ENCODE measurements at places on chromosomes 16 and 17.

- DNase-seq, result no peak
Measured at GRCh38 chr16:67183-67791, 5.1 kb downstream of the RHBDF1 start.

DNA sequence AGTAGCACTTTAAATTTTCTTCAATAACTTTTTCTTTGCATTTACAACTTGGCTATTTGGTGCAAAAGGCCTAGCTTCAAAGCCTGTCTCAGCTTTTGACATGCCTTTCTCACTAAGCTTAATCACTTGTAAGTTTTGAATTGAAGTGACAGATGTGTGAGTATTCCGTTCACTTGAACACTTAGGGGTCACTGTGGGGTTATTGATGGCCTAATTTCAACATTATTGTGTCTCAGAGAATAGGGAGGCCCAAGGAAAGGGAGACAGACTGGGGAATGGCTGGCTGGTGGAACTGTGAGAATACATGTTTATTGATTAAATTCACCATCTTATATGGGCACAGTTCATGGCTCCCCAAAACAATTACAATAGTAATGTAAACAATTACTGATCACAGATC is 84.1 kb downstream of the TAOK1 start:
- DNase-seq, result no peak

DNA sequence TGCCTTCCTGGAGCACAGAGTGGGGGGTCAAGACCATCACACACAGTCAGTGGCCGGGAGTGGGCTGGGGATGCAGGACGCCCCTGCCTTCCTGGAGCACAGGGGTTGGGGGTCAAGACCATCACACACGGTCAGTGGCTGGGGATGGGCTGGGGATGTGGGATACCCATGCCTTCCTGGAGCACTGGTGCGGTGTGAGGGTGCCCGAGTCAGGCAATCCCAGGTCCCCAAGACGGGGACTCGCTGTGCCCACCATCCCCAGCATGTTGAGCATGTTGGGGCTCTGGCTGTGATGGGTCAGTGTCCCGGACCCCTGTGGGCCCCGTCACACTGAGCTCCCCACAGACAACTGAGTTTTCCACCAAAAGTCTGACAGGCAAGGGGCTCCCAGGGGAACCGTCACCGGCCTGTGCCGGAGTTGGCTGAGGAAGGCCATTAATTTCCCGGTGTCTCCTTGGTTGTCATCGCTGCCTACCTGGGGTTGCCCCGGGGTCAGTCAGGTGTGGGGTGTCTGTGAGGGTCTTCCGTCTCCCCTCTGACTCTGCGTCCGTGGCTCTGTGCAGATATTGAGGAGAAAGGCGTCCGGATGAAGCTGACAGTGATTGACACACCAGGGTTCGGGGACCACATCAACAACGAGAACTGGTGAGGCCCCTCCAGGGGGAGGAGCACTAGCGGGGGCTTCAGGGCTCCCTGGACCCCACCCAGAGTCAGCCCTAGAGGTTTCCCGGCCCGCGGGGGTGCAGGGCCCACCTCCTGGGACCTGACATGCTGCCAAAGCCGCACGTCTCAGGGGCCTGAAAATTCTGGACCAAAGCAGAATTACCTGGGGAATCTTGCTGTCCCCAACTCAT is 347.1 kb downstream of the SEC14L1 start:
- DNase-seq, result no peak

DNA sequence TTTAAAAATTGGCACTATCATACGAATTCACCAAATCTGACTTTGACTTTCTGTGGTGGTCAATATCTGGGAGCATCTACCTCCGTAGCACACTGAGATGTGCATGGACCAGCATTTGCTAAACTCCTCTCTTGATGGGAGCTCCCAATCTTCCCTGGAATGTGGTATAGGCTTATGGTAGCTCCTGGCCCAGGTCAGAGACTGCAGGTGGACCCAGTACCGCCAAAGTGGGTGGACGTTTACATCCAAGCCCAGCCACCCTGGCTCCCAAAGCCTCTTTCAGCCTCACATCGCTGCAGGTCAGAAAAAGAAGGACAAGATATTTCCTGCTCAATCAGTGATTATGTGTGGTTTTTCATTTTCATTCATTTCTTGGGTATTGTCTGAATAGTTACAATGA is 43.1 kb upstream of the NKD1 start:
- DNase-seq, result no peak

DNA sequence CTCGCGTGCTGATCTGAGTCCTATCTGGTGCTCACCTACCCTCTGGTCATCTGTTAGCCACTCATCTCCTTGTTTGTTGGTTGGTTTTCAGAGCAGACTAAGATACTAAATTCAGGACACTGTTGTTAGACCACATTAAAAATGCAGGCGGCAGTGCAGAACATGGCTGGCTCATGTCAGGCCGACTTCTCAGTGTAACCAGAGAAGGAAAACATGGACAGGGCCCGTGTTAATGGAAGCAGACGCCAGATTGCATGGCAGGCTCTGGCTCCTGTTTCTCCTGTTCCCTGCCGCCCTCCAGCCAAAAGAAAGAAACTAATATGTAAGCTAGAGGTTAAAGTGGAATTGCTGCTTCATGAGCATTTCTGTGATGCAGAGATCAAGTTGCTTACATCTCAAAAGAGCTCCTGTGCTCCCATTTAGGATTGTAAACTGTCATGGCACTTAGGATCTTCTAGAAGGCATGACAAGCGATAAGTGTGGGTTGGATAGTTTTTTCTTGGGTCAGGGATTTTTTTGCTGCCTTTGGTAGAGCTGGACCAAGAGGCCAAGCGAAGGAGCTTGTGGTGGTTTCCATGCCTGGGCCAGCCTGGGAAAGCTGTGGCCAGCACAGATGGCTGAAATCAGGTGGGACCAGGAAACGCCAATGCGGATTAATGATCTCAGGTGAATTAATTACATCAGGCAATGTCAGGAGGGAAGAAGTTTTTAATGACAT is 56.1 kb downstream of the YPEL2 start:
- no peak for DNase-seq

DNA sequence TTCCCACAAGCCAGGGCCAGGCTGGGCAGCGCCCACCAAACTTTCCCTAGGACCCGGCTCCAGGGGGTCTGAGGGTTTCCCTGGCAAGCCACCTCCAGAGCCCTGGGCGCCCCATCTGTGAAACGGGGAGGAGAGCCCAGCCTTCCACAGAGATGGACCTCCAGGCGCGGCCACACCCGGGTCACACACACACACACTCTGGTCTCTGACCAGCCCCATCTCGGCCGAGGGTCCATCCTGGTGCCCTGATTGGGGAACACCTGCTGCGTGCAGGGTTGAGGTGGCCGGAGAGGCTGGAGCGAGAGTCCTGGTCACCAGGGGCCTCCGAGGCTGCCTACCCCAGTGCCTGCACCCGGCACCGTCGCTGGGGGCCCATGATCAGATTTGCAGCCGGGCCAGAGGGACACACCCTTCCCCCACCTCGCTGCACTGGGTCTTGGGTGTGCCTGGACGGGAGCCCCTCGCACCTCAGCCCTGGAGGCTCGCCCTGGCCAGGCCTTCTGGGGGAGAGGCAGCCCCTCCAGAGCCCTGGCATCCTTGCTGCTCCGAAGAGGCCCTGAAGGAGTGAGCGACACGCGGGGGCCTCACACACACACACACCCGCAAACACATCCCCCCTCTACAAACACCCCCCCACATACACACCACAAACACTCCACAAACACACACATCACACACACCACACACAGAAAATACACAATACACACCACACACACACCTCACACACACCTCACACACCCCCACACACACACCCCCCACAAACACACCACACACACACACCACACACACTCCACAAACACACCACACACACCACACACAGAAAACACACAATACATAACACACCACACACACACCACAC is 29.7 kb downstream of the SLC25A10 start:
- DNase-seq, result no peak

DNA sequence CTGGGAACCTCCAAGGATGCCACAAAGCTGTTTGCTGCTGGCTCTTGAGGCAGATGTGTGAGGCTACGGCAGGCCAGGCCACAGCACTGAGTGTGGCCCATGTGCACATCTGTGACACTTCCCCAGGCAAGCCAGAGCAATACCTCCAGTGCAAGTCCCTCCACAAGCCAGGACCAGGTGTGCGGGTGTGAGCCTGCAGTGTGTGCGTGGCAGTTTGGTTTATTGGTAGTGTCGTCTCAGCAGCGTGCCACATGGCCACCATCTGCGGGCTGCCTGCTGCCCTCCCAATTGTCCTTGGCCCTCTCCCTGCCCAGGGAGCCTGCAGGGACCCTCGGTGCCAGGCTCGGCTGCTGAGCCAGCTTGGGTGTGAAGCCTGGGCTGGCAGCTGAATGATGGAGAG is 9.9 kb upstream of the SREBF1 start:
- DNase-seq, result no peak
